ENCODE measurements at places on chromosomes 5 and 9.

- DNase-seq: no peak
Measured at GRCh38 chr9:88641456-88642240, 106.7 kb downstream of the NXNL2 start.

DNA sequence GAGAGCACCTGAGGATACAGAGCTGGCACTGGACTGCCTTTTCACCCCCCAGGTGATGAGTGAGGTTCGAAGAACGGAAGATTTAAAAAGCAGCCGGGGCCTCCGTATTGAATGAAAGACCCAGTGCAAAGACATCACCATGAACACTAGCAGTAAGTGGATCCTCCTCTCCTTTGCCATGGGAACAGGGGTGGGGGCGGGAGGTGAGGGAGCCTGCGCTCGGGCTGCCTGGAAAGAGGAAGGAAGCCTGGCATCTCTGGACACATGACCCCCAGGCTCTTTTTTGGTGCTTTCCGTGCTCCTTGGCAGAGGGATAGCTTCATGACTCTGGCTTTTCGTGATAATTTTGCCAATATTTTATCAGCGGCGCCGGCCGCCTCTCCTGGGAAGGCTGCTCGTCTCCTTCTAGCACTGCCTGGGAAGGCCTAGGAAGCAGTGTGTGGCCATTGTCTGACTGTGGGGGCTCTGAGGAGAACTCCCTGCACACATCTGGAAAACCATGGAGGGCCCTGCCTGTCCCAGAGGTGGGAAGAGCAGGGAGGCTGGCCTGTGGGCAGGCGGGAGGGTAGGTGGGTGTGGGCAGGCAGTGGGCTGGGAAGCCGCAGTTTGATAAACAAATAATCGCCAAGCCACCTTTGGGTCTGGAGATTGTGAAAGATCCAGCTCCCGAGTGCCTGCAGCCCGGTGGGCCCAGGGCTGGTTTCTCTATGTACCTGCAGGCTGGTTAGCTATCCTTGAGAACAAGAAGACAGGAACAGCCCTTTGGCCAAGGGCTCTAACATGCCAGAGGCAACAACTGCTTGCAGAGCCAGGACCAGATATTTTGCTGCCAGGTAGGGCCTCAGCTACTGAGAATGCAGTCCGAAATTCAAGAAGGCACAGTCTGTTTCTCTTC is 911 bp downstream of the ABLIM3 start:
- no peak for DNase-seq

DNA sequence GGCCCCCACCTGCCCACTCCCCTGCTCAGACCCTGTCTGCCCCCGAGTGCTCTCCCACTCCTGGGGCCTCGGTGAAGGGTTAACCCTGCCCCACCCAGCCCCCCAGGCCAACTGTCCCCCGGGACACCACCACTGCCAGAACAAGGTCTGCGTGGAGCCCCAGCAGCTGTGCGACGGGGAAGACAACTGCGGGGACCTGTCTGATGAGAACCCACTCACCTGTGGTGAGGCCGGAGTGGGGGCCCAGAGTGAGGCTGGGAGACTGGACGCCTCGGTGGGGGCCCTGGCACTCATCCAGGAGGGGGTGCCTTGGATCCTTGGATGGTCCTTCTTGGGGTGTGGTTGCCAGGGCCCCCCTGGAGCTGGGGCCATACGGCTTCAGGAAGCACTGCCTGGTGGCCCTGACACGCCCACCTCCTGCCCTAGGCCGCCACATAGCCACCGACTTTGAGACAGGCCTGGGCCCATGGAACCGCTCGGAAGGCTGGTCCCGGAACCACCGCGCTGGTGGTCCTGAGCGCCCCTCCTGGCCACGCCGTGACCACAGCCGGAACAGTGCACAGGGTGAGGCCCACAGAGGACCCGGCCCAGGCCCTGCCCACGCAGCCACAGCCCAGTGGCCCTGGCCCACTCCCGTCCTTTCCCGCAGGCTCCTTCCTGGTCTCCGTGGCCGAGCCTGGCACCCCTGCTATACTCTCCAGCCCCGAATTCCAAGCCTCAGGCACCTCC is 2.1 kb downstream of the MAMDC4 start:
- peak; percentile 26 for DNase-seq

DNA sequence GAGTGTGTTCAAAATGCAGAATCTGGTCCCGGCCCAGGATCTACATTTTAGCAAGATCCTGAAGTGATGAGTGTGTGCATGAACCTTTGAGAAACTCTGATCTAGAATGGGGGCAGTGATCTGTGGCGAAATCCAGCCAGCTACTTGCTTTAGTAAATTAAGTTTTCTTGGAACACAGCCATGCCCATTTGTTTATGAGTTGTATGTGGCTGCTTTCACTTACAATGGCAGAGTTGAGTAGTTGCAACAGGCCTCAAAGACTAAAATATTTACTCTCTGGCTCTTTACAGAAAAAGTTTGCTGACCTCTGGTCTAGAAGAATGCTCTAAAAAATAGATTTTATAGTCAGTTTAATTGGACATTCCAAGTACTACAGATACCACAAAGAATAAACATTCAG is 588.3 kb downstream of the BNC2 start:
- no peak for DNase-seq

GRCh38 chr9:87107072-87107471 is 159.8 kb upstream of the GAS1 start:
- DNase-seq: peak; percentile 33

GRCh38 chr5:173642191-173642816 is 25.9 kb upstream of the BOD1 start:
- DNase-seq: no peak

DNA sequence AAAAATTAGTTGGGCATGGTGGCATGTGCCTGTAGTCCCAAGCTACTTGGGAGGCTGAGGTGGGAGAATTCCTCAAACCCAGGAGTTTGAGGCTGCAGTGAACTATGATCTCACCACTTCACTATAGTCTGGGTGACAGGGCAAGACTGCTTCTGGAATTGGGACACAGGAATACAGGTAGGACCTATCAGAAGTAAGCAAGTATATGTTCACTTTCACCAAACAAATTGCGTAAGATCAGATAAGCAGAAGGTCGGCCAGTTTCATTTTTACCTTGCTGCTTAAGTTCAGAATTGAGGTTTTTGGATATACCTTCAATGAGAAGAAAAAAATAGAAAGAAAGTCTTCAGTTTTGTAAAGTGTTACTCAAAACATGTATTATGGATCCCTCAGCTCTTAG is 171.7 kb downstream of the MAT2B start:
- DNase-seq: no peak

GRCh38 chr5:157331807-157332206 is 65.9 kb downstream of the CYFIP2 start:
- no peak for DNase-seq

DNA sequence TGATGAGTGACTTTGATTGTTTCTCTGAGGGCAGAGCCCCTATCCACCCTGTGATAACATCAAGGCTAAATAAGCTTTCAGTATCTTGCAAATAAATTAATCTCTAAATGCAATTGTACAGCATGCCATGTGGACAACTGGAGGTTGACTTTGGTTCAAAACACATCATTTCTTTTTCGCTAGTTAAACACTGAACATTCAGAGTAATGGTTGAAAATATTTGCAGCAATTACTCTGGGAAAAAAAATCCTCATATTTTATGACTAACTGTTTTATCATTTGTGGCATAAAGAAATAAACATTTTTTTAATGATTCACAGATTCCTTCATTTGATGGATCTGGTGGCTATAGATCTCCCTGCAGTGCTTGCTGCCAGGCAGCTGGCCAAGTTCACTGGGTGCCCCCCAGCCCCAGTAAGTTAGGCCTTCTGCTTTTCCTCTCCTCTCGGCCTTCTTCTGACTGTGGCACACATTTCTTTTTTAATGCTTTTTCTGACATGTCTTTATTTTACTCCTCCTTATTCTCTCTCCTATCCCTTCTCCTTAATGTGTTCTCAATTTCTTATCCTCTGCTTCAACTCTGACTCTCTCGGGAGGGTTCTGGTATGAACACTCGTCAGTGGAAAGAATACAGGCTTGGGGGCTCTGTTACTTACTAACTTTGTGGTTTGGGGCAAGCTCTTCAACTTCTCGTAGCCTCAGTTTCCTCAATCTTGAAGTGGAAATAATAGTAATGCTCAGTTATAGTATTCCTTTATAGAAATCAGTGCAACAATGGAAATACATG is 69.6 kb downstream of the ADAMTSL1 start:
- no peak for DNase-seq

- no peak for DNase-seq
Measured at GRCh38 chr9:128025736-128026135, 41.4 kb downstream of the NAIF1 start.

DNA sequence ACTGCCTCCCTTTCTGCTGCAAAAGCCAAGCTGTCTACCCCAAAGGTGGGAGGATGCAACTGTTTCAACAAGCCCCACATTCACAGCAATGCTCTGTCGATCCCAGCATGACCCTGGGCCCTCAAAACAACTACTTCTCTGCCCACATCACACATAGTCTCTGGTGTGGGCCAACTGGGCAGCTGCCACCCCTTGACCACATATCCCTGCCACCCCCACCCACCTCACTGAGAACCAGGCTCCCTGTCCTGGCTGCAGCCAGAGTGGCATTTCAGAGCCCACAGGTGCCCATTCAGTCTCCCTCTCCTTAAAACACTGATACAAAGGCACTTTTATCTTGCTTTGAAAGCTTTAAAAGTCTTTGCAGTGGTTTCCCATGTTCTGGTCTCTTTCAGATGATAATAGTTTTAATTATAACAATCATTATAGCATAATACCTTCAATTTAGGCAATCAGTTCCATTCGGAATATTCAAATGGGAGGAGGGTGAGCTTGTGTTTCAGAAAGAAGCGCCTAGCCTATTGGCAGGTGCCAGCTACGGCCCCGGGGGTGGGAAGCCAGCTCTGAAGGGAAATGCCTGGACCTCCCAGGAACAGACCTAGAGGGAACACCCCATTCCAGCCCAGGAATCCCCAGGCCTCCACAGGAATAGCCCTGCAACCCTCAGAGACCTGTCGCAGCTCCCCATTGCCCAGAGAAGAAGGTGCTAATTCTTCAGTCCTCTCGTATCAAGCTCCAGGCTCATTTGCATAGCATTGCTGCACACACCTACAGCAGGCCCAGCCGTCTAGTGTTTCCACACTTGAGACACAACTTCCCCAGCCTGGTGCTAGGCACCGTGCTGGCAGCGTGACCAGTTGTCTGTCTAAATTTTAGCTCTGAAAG is 90.8 kb downstream of the C5orf15 start:
- no peak for DNase-seq

GRCh38 chr9:111076042-111076441 is 37.8 kb upstream of the LPAR1 start:
- DNase-seq: no peak

DNA sequence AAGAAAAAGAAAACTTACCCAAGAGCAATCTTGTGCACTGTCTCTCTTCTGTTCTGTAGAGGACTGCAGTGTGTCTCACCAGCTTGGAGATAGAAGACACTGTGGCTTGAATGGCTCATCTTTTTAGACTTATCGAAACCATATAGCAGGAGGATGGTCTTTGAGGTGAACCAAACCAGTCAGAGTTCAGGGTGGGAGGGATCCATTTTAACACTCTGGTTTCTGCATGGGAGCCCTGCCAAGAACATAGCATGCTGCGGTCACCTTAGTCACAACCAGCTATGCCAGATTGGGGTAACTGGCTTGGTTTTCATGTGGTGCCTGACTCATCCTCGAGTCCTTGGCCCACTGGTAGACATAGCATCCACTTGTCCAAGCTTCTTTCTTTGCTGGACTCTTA is 135.1 kb downstream of the PAPPA start:
- DNase-seq: no peak

DNA sequence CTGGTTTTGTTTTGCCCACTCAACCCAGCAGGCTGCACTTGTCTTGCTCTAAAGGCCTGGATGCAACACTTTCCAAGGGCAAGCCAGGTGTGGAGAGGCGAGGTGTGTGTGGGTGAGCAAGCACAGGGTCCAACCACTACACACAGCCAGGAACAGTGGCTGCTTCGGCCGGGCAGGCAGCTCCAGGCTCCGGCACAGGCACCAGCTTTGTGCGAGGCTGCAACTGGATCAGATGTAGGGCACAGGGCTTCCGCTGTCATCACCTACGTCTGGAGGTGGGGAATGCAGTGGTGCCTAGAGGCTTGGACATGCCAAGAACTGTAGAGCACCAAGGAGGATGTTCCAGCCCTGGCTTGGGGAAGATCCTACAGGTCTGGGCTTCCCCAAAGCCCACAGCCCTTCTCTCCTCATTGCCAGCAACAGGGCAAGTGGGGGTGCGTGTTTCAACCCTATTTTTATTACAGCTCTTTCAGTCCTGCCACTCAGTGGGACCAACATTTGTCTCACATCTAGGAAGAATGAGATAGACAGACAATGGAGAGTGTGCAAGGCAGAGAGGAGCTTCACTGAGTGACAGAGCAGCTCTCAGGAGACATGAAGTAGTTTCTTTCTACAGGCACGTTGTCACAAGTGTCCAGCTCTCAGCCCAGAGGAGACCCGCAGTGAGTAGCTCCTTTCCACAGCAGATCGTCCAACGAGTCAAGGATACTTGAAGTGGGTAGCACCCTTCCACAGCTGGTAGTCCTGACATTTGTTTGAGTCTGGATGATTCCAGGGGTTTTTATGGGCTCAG is 622.2 kb downstream of the CDH9 start:
- DNase-seq: no peak

DNA sequence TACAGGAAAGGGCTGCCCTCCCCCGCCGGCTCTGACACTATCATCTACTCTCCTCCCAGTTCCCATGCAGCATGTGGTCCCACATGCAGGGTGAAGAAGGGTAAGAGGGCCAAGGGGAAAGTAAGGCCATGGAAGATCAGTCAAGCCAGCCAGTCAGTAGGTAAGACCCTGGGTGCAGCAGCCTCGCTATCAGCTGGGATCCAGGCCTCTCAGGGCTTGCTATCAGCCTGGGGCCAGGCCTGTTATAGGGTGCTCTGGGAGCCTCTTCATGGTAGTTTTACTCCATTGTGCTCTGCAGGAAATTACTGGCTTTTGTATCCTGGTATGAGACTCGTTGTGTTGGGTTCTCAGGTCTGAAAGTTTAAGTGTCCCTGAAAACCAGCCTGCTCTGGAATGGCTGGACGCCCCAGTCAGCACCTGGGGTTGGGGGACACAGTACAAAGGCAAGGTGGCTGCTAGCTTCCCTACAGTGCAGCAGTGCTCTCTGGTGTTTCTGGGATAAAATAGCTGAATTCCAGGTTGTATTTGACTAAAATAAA is 21.4 kb downstream of the SLC22A4 start:
- DNase-seq: no peak

- DNase-seq: no peak
Measured at GRCh38 chr5:19169426-19169825, 818.6 kb downstream of the CDH18 start.

DNA sequence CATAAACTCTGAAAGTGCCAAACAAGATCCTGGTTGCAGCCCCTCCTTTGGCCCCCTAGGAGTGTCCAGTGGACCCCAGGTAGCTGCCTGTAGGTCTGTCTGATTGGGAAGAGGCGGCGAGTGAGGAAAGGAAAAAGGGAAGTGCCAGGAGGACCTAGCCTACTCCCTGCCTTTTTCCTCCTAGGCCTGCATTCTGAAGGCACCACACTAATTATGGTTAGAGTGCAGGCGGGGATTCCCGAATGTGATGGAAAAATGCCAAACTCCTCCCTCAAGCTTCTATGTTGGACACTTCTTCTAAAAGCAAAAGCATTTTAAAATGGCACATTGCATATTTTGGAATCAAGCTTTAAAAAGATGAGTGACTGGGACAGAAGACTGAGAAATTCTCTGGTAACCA is 83.2 kb upstream of the SMIM15 start:
- DNase-seq: no peak

GRCh38 chr9:37719526-37719925 is 34.1 kb upstream of the TRMT10B start:
- DNase-seq: no peak

All from WTC11 (cell line).